Brain (organoid and tissue), 16 donors: ENCODE measurements at places on chromosomes 1 and 21.

DNA sequence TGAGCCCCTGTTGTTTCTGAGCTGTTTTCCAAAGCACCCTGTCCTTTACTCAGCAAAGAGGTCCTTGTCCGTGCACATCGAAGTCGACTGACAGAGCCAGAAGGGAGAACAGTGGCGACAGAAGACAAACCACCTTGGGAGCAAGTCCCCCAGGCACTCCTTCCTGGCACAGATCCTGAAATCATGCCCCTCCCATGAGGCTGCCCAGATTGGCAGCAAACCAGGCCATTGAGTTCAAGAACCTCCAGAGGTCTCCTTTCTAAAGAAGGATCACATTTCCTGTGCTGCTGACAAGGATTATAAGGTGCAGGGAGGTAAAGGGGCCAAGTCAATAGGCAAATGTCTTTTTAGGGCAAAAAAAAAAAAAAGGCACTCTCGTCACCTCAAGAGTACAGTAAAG is 84.7 kb upstream of the HIVEP3 start:
- peak; percentile 10 for DNase-seq

- DNase-seq: no peak
Observed at GRCh38 chr1:111603979-111604378, 15.6 kb upstream of the RAP1A start.

- DNase-seq: no peak
Observed at GRCh38 chr1:47558601-47559593, 121.1 kb downstream of the FOXD2 start.

- DNase-seq: peak; percentile 74
Observed at GRCh38 chr21:29164323-29164942, 34.0 kb downstream of the MAP3K7CL start.

GRCh38 chr1:14658642-14659041 is 60.2 kb downstream of the KAZN start:
- DNase-seq: no peak

GRCh38 chr1:63802109-63802508 is 28.3 kb downstream of the ROR1 start:
- no peak for DNase-seq

DNA sequence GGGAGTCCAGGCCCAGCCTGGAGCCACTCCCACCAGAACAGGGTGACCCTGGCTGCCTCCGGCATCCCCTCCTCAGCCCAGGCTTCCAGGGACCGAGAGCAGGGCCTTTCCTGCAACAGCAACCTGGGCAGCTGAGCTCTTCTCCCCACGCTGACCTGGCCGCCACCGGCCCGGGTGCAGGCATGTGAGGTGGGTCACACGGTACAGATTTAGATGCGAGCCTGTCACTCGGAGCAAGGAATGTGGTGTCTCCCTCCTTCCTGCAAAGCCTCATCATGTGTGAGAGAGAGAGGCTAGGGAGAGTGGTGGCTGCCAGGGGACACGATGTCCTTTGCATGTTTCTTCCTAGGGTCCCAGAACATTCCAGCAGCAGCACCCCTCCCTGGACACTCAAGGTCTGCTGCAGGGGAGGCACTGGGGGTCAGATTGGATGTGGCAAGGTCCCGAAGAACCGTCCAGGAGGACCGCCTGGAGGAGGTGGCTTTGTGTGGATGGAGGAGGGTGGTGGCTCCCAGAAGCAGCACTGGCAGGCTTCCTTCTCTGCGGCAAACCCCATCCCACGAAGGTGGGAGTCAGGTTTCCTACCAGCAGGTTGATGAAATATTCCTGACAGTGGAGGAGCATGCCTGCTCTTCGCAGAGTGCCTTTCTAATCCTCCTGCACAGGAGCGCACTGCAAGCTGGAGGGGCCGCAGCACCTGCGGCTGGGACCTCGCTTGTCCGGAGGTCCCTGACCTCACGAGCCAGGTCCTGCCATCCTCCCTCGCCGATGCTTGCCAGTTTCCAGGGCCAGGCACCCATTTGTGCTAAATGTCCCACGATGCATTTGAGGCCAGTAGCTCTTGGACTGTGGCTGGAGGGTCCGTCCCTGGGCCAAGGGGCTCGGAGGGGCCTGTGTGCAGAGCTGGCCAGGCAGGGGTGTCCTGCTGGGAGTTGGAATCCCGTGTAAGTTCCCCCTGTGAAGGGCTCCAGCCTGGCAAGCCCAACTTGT is 68.4 kb downstream of the PRDM16 start:
- DNase-seq: no peak

DNA sequence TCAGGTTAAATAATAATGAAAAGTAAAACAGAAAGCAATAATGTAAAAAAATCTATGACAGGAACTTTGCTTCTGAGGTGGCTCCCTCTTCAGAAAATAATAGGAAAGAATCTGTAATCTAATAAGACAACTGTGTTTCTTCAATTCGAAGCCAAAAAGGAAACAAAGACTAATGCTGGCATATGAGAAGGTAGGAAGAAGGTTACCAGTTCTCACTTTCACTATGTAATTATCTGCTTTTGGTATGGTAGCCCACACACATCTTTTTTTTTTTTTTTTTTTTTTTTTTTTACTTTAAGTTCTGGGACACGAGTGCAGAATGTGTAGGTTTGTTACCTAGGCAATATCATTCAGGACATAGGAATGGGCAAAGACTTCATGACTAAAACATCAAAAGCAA is 47.1 kb downstream of the COP1 start:
- no peak for DNase-seq

GRCh38 chr21:14875704-14876523 is 188.9 kb downstream of the NRIP1 start:
- DNase-seq: no peak

- no peak for DNase-seq
Observed at GRCh38 chr1:203776636-203777035, 11.7 kb downstream of the LAX1 start.

- no peak for DNase-seq
Observed at GRCh38 chr21:25676451-25676850, 37.4 kb downstream of the JAM2 start.

- DNase-seq: peak; percentile 31
Observed at GRCh38 chr1:119715542-119715941, 3.8 kb downstream of the PHGDH start.

DNA sequence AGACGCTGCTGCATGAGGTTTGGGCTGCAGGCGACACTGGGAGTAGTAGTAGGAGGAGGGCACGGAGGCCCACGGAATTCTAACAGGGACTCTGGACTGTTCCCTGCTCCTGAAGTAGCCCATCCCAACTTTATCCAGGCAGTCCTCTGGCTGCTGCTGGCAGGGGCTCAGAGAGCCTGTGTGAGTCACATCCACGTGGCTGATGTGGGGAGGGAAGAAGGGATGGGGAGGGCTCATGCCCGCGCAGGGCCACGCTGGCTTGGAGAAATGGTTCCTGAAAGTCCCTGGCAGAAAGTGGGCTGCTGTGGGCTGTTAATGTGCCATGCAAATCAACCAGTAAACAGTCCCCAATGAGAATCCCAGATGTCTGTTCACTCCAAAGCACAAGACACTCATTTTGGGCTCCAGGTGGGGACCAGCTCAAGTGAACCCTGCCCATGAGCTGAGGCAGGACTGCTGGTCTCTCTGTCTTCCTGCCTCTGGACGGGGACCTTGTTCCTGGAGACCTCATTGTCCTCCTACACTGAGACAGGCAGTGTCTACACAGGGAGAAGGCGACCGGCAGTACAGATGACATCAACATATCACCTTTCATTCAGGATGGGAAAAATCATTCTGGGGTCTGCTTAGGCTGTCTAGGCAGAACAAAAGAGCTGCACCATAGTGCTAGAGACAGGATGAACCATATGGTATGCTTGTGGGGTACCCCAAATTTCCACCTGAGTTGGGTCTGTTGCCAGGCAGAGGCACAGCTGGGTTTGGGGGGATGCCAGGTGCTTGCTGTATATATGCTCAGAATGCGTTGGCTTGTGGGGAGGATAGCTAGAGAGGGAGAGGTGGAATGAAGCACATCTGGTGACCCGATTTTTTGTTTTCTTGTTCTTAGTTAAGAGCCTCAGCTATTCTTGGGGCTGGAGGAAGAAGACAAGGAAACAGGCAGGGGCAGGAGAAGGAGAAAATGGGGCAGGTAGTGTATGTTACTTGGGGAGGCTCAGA is 57.9 kb upstream of the FMOD start:
- no peak for DNase-seq

GRCh38 chr1:217910791-217911320 is 279.7 kb downstream of the SPATA17 start:
- peak; percentile 26 for DNase-seq
